ENCODE measurements at places on chromosomes 12 and 14. TPM values are rescaled to one million over a fixed set of nuclear protein-coding genes. Genes with fewer than 3 reads are reported as not detected.

DNA sequence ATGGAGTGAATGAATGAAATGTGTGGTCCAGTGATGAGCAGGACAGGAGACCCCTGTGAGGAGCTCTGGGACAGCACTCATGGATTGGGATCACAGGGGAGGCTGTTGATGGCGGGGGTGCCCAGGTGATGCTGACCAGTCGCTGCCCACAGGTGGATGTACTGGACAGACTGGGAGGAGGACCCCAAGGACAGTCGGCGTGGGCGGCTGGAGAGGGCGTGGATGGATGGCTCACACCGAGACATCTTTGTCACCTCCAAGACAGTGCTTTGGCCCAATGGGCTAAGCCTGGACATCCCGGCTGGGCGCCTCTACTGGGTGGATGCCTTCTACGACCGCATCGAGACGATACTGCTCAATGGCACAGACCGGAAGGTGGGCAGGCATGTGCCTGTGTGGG lies 13.3 kb upstream of the LRP1-AS start:
- DNase-seq: no peak

DNA sequence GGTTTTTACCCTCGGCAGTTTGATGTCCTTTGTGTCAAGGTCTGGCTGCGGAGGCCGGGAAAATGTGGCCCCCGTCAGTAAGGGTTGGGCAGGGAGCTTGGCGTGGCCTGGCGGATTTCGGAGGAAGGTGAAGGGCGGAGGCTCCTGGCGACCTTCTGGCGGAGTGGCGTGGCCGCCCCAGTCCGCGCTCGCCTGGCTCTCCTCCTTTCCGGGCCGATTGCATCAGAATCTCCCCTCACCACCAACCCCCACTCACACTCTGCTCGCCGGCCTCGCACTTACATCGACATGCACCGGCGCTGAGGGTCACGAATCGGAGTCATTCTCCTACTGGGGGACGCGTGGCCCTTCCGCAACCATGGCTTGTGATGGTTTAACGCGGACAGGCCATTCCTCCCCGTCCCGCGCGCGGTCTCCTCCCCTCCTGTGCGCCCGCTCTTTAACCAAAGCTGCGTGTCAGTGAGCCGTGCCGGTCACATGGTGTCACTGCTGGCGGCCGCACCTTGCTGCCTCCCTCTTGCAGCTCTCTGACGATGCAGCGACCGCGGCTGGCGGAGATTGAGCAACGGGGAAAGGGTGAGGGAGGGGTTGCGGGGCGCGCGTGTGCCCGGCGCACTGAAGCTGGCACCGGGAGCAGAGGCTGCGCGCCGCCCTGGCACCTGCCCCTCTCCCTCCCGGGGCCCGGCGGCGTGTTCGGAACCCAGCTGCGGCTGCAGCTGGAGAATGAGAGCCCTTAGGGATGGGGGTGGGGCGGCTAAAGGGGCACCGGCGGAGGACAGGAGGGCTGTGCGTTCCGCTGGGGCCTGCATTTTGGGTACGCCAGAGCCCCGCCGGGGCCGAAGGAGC lies at the start of gene SLC38A1:
SLC38A1 (minus strand) TSS at position 461 of the 846 bp plus-strand sequence. CDS start 29,243 bp downstream, outside the sequence.
- DNase-seq: peak; percentile 90

GRCh38 chr12:32987512-32987911 lies 90.9 kb upstream of the PKP2 start:
- DNase-seq: no peak

DNA sequence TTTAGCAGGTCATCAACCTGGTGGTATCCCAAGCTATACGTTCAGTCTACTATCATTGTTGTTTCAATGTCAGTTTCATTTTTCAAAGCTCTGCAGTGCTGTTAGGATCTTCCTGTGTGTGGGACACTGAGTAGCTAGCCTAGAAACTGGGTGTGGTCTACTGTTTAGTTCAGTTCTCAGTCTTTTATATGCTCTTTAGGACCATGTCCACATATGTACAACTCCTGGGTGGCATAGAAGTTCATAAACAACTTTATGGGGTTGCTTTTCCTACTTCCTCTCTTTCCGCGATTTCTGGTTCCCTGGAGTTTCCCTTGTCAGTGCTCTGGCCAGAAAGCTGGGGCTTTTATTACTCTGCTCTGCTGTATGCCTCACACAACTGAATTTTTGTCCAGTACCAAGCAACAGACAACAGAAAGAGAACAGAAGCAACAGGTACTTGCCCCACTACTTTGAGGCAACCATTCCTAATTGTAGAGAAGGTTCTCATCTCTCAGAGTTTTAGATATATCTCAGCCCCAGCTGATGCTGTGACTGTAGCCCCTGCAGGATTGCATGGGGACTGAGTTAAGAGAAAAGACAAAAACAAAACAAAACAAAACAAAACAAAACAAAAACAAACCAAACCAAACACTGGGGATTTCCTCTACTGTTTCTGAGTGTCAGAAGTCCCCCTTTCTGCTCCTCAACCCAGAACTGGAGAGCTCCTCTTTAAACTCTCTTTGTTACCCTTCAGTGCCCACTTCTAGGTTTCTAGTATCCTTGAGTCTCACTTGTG lies 30.3 kb downstream of the MIS18BP1 start:
- no peak for DNase-seq

KRT4 gene
- 0.04 TPM for total RNA-seq

RAPGEF3 gene
- 11.5 TPM for total RNA-seq

AMDHD1 gene
- 0.27 TPM for total RNA-seq

DNA sequence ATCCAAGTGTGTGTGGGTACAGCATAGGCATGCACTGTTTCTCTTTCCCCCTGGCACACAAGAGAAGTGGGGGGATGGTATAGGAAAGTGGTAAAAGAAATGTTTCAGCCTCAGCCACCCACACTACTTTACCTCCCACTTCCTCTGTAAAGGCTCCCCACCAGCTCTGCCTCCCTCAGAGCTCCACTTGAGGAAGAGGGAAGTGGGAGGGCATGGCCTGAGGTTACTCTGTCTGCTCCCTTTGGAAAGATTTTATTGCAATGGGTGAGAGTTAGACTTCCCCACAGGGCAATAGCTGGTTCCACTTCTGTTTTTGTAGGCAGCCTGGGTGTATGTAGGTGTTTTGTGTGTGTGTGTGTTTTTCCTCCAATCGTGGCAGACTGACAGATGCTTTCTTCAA lies 145.3 kb downstream of the SSPN start:
- peak; percentile 72 for DNase-seq

- DNase-seq: no peak
Measured at GRCh38 chr12:87439990-87440827, 589.0 kb downstream of the C12orf50 start.

C14orf132 gene
- total RNA-seq: 14.5 TPM

- peak; percentile 60 for DNase-seq
Measured at GRCh38 chr14:34027990-34028495, 77.2 kb upstream of the EGLN3 start.
